GM13977 (cell line): ENCODE measurements at places on chromosomes 6 and 20.

GRCh38 chr6:90068264-90068663 lies 174.0 kb downstream of the GJA10 start:
- DNase-seq = no peak

DNA sequence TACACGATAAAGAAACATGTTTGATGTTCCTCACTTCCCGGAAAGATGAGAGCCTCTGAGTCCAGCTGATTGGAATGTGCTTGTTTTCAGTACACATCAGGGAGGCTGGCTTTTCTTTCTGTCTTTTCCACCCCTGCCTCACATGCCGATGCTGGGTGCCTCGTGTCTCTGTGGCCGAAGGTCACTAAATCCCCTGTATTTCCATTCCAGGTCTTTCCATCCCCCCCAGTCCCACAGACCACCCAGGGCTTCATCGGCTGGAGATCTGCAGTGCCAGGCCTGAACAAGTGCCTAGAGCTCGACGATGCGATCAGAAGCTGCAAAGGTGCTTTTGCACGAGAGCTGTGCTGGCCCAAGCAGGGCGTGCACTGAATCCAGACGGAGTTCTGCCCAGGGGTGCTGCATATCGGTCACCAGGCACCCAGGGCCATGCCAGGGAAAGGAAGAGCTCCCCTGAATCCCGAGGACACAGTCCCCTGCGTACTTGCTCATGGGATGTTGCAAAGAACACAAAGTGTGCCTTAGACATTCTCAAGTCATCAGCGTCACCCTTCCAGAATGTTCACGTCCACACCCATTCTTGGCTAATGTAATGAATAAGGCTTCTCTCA lies 67.9 kb downstream of the ANKRD60 start:
- no peak for DNase-seq

DNA sequence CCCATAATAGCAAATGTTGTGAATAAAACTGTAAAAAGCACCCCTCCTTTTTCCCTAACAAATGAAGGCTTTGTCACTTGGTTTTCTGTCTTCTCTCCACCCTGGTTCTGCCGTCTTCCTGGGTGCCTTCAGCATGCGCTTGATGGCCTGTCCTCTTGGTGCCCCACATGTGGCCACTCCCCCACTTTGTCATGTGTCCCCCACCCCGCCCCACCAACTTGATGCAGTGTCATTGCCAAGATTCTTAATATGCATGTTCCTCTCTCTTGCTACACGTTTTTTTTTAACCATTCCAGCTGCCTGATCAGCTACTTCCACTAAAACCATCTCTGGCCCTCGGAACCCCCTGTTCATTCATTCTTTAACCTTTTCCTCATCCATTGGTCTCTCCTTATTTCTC lies 340.3 kb downstream of the QKI start:
- DNase-seq = no peak

DNA sequence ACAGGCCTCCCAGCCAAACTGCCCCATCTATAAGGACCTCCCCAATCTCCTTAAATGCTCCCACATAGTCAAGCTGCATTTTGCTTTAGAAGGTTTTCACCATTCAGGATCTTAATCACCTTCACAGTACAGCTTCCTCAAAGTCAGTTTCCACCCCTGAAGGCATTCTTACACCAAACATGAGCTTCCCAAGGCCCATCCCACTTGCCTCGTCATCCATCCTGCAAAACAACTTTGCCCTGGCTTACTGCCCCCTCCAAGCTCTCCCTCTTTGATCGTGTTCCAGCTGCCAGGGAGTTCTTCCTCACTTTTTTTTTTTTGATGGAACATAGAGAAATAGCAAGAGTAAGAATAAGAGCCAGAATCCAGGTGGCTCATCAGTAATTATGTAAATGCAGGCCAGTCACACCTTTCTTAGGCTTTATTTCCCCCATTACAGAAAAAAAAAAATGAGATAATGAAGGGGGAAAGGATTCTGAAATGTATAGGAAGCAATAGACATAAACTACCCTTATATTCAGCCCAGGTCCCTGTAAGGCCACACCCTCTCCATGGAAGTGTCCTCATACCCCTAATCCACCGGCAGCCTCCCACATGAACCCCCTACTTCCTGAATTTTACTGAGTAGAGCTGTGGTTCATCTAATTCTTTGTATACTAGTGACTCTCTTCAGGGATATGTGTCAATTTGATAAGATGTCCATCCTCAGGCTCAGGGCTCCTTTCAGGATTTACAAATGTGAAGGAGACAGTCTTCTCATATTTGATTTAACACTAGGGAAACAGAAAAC lies 12.7 kb downstream of the TRIM27 start:
- DNase-seq = no peak

- no peak for DNase-seq
These were observed 46.1 kb upstream of the PRDM1 start for GRCh38 chr6:106039897-106040592.

DNA sequence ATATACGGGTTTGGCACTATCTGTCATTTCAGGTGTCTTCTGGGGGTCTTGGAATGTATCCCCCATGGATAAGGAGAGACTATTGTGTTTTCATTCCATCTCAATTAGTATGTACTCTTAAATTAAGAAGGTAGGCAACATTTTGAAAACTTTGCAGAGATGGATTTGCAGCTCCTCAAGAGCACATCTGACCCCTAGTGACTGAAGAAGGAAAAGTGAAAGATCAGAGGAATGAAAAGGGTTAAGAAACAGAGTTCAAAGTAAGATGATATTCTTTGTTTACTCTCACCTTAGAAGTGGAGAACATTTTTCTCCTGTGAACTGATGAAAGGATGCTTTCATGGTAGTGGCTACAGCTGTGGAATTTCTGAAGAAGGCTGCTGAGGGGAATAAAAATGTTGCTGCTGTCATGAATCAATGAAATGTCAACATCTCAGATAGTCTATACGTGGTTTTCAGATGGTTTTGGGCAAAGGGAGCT lies 41.5 kb downstream of the SH3BGRL2 start:
- peak; percentile 12 for DNase-seq

DNA sequence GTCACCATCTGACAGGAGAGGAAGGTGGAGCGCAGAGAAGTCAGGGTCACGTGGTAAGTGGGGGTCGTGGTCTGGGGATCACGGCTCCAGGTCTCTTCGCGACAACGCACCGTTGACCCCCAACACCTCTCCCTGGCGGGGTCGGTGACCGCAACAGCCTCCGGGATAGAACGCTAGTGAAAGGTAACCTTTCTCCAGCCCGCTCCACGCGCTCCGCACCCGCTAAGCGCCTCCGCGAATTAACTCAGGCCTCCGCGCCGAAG lies 600 bp upstream of the SYNJ2 start:
- DNase-seq = no peak

DNA sequence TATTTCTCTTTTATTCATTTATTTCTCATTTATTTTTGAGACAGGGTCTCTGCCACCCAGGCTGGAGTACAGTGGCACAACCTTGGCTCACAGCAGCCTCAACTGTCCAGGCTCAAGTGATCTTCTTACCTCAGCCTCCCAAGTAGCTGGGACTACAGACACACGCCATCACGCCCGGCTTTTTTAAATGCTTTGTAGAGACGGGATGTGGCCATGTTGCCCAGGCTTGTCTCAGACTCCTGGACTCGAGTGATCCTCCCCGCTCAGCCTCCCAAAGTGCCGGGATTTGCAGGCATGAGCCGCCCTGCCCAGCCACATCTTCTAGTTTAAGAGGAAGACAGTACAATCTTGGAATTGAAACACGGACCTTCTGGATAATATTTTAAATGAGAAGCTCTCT lies 21.6 kb upstream of the FOXF2 start:
- no peak for DNase-seq

GRCh38 chr20:53205046-53205445 lies 232.9 kb downstream of the TSHZ2 start:
- DNase-seq = no peak

DNA sequence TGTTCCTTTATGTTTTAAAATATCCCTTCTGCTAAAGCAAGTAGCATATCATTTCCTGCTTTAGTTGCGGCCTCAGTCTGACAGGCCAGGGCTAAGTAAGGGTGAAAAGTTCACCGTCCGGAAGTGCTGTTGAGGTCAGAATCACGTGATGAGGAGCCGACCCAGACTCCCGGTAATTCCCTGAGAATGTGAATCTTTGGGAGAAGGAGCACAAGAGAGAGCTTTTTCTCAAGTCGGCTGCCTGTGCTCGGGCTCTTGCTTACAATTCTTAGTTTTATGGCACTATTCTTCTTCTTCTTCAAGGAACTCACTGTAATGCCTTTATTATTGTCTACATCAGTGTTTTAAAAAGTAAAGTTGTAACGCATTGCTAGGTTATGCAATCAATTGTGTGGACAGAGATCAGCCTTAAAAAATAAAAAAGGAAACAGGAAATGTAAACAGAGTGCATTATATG lies 309.3 kb downstream of the PRL start:
- DNase-seq = peak; percentile 19

- no peak for DNase-seq
These were observed 97.1 kb downstream of the PXDC1 start for GRCh38 chr6:3654436-3654835.

GRCh38 chr20:6614836-6615235 lies 152.7 kb upstream of the BMP2 start:
- no peak for DNase-seq

- no peak for DNase-seq
These were observed 30.9 kb upstream of the PTPRT start for GRCh38 chr20:43220612-43221011.

DNA sequence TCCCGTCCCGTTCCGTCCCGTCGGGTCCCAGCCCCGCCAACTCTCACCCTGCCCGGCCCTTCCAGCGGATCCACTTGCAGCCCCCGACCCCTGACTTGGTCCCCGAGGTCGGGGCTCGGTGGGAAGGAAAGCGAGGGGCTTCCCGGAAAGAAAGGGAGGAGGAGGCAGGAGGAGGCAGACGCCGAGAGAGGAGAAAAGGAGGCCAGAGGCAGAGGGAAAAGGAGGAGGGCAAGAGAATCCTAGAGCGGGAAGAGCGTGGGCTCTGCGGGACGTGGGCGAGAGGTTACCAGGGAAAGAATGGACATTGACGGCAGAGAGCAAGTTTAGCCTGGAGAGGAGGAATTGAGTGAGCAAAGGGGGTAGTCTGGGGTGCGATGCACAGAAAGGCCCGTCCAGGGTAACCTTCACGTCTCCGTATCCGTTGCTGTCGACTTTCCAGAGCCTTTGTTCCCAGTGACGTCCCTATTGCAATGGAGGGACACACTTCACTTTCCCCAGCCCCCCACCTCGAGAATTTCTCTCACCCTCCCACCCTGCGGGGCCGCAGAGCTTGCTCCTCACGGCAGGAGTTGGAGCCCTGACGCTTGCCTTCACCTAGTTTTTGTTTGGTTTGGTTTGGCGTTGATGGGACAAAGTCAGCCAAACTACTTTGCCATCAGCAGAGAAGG lies 477 bp upstream of the MOXD1 start:
- DNase-seq = no peak

DNA sequence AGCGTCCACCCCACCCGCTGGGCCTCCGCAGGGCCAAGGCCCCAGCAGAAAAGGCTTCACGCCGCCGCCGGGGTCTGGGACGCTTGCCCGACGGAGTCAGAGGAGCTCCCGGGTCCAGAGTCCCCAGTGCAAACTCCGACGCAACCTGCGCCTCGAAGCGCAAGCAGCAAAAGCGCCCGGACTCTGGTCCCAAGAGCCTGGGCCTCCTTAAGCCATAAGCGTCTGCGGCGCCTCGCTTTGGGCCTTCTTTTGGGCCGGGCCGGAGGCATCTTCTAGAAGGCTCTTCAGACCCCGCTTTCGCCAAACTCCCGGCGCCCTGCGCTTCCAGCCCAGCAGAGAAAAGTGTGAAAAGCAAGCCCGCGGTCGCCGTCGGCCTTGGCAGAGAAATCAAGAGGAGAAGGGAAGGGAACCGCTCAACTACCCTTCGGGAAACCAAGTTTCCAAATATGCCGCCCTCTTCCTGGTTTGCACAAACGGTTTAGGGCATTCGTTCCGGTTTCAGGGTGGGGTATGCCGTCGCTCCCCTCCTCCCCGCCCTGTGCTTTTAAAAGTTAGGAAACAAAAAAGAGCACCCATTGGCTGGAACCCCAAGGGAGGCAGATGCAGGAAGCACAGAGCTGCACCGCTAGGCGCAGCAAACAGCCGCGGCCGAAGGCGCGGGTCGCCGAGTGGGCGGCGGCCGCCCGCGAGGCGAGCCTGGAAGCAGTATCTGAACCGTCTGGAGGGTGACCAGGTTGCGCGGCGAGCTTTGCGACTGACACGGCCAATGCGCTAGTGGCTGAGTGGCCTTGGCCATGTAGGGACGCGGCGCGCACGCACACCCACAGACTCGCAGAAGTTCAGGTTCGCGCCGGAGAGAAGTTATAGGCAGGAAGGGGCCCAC lies 1.2 kb downstream of the TBX18 start:
- no peak for DNase-seq

- no peak for DNase-seq
These were observed 114.6 kb downstream of the MCHR2 start for GRCh38 chr6:99879431-99879830.

GRCh38 chr20:17873410-17874270 lies 95.0 kb downstream of the SNX5 start:
- DNase-seq = no peak

- DNase-seq = peak; percentile 71
These were observed 53.0 kb downstream of the DEK start for GRCh38 chr6:18211338-18211737.

DNA sequence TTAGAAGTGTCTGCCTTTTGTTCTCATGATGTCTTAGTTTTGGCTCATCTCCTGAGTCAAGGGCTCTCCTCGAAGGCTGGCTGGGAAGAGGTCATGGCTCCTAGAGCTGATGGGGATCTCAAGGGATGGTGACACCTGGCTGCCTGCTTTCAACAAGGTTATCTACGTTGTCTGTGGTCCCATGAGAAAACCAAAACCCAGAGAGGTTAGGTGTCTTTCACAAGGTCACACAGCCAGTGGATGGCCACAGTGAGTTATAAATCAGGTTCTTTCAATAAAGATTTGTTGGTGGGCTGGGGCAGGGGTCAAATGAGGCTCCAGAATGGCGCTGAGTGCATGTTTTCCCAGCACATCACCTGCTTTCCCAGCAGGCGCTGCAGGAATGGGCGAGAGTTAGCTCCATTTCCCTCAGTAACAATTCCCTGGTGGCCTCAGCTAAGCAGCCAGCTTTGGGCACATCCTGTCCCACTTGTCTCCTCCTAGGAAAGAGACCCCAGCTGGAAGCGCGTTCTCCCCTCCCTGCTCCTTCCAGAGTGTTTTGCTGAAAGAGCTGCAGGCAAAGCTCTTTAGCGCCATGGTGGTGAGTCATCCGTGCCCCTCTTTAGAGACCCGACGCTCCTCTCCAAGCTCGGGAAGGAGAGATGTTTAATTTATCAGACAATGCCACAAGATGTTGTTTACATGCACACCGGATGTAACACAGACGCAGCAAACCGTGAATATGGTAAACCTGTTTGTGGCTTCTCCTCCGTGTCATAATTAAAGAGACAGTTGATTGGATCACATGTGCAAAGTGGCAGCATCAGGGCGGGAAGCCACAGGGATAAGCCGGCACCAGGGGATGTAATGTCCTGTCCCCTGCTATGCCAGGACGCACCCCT lies 109.7 kb downstream of the LRFN2 start:
- no peak for DNase-seq

GRCh38 chr20:46893877-46894578 lies 615 bp upstream of the EYA2 start:
- DNase-seq = no peak
